LNCaP clone FGC (cell line): ENCODE measurements at places on chromosomes 7 and 10.

DNA sequence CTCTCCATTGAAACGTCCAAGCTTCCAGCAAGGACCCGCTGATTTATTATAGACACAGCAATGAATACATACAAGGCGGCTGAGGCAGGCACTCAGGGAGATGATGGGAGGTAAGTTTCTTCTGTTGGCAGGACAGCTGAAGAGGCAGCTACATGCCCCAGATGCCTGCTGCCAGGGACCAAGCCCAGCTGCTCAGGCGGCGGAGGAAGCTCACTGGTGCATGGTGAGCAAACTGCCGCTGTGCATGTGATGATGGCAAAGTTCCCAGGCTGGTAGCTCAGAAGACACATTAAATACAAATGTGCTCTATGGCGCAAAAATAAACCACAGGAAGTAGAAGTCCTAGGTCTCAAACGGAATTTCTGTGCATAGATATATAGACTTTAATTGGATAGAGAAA, 2.3 kb downstream of the DNTT start:
- DNase-seq = peak; percentile 22

GRCh38 chr10:21015851-21016250, 118.7 kb upstream of the NEBL start:
- DNase-seq = no peak

- no peak for DNase-seq
Measured at GRCh38 chr10:23606456-23606855, 167.6 kb downstream of the OTUD1 start.

DNA sequence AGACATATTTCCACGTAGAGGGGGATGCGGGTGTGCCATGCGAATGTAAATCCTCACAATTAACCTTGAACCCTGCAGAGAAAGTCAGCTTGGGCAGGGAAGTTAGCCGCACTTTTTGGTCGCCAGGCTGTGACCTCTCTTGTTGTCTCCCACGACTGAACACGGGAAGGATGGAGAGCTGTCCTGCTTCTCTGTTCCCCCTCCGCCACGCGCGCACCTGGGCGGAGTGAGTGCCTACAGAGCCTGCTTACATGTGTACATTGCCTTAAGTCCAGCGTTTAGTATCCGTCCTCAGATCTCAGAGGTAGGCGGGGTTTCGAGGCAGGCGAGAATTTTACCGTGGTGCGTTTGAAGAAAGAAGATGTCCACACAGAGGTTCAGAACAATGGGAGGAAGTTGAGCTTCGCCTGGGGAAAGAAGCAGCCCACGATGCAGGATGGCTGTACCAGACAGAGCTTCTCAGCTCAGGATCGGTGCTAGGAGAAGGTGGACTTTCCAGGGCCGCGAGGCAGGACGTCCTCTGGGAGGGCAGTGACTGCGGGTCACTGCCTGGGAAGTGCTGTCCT, 482 bp upstream of the ERCC6 start:
- DNase-seq = peak; percentile 44

- no peak for DNase-seq
Measured at GRCh38 chr7:55983537-55983936, 19.2 kb downstream of the NIPSNAP2 start.

GRCh38 chr10:78811174-78811573, 257.6 kb upstream of the ZMIZ1 start:
- no peak for DNase-seq

DNA sequence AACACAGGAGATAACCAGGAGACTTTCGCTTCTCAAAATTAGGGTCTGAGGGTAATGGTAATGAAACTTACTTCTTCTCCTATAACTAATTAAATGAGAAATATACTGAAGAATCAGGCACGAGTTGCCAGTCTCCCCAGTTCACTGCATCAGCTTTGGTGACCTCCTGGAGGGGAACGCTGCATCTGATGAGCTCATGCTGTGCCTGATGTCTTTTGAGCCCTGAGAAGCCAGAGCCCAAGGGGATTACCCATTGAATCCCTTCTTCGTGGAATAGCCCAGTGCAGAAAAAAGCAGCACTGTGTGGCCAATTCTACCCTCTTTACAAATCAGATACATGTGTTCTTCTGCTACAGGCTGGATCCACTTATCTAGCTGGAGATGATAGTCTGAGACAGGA, 45.1 kb downstream of the CYP2C9 start:
- DNase-seq = no peak

GRCh38 chr10:30832749-30833627, 198.7 kb downstream of the ZNF438 start:
- peak; percentile 42 for DNase-seq

- no peak for DNase-seq
Measured at GRCh38 chr7:16926861-16927260, 45.1 kb upstream of the AGR3 start.

- DNase-seq = no peak
Measured at GRCh38 chr7:141073173-141073640, 657 bp upstream of the TMEM178B start.

GRCh38 chr10:128839134-128839533, 627.9 kb upstream of the MGMT start:
- no peak for DNase-seq

GRCh38 chr7:8035192-8035591, 66.6 kb downstream of the GLCCI1 start:
- DNase-seq = no peak

DNA sequence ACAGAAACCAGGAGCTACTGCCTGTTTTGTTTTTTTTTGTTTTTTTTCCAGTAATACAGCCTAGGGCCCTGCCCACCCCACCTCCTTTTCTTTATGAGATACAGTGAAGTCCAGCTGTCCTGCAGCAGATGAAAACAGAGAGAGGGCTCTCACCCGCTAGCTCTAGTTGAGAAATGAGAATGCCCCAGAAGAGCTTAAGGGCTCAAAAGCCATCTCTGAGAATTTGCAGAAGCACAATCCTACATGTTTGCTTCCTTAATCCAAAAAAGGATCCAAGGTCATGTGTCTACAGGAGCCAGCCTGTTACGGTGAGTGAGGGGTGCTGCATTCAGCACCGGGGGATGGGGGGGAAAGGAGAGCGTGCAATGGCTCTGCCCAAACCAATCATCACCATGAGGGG, 122.7 kb downstream of the KCNMA1 start:
- no peak for DNase-seq

DNA sequence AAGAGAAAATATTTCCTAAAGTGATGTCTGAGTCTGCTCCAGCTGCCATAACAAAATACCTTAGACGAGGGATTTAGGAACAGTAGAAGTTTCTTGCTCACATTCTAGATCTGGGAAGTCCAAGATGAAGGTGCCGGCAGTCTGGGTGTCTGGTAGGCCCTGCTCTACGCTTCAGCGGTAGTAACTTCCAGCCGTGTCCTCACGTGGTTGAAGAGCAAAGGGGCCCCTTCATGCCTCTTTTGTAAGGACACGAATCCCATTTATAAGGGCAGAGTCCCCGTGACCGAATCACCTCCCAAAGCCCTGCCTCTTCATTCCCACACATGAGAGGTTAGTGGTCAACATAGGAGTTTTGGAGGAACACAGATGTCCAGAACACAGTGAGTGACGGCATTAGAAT, 52.2 kb upstream of the INPP5A start:
- no peak for DNase-seq
